Right atrium auricular region (tissue), 2 donors: ENCODE measurements at places on chromosomes 4 and X.

DNA sequence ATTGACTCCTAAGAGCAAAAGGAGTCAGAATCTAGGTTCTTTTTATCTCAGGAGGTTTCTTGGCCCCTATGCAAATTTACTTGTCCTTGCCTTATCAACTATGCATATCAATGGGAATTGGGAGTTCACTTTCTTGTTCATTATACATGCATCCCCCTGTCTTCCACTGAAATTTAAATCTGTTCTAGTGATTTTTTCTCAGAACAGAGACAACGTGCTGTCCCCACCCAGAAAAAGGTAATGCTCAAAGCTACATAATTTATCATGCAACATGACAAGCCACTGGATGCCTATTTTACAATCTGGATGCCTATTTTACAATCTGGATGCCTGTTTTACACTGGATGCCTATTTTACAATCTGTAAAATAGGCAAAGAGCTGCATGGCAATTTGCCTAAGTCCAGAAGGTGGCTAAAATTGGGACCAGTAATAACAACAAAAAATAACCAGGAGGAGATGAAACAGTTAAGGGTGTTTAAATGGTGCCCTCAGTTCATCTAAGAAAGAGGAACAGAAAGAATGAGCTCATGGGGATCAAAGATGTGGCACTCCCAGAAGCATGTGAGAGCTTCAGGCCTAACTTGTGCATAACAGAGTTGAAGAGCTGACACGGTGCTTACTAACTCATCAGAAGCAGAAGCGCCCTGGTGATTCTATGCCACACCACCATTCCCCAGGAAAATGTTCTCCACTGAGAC is 537.8 kb upstream of the BOD1L1 start:
- no peak for DNase-seq

- no peak for DNase-seq
Measured at GRCh38 chr4:124111922-124112321, 600.6 kb downstream of the ANKRD50 start.

GRCh38 chrX:140157143-140157542 is 191.8 kb upstream of the CXorf66 start:
- no peak for DNase-seq

GRCh38 chr4:145619639-145619996 is 433 bp downstream of the MMAA start:
- peak; percentile 65 for DNase-seq

- no peak for DNase-seq
Measured at GRCh38 chr4:158056689-158057245, 116.1 kb downstream of the GASK1B start.

DNA sequence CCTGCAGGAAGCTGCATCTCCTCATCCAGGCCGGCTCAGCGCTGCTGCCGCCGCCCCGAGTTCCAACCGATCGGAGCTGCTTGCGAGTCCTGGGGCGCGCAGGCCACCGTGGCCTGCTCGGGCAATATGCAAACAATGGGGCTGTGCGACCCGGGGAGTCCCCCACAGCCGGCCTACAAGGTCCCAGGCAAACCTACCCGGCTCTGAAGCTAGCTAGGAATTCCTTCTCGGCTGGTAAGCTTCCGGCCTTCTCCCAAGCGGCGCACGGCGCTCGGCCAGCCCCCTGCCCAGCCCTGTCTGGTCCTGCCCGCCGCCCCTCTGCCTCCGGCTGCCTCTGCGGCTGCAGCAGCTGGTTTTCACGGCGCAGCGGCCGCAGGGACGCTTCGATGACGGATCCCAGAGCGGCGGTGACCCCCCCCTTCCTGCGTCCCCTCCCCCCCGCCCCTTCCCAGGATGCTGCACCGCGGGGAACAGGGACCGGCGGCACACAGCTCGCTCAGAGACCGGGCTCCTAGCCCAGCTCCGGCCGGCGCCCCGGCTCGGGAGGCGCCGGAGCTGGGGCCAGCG is 59.4 kb downstream of the TSC22D3 start:
- DNase-seq, result no peak

DNA sequence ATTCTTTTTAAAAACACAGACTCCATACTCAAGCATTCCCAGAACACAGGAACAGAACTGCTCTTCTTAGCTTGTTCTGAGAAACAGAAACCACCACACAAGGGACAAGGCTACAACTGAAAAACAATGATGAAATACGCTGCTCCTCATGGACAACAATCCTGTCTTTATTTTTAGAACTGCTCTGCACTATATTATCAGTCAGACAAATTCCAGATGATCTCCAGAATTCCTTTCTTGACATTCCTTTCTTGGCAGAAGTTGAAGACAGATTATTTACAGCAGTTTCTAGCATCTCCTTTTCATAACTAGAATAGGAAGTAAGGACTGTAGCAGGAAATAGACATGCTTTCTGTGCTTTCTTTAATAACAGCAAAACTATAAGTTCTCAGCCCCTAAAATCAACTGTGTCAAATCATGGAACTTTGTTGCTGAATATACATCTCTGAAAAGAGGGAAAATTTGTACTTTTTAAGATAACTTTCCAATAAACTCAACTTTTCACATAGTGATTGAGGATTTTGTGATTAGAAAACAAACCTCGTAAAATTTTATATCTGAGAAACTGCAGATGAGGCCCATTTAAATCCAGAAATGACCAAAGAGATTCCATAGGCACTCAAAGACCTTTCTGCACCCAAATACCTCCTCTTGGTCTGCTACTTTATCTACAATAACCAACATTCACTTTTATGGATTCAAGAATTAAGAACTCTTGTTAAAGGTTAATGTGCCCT is 35.9 kb downstream of the ANTXR2 start:
- no peak for DNase-seq

DNA sequence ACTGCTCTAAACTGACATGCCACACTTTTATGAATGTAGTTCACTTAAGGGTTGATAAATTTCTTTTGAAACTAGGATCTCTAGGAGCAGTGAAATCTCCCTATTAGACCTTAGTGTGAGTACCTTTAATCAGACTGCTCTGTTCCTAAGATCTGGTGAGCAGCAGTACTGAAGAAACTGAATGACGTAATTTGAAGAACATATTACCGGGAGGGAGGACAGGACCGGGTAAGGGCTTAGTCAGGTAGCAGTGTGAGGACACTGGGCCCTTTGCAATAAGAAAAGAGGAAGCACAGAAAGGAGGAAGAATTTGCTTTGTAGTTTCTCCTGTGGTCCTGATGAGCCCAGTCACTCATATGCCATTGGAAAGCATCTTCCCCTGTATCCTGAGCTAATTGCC is 255.2 kb downstream of the THOC2 start:
- no peak for DNase-seq

DNA sequence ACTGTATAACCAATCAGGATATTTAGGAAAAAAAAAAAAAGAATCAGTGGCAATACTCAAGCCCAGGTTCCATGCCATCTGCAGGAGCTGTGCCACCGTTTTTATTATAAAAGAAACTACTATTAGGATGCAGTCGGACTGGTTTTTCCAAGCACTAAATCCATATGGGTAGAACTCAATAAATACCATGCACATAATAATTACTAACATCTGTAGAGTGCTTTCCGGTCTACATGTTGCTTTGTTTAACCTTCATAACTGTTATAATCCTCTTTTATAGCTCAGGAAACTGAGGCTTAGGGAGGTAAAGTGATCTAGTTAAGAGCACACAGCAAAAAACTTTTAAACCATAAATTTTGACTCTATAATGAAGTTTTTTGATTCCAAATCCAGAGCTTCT is 24.0 kb downstream of the ARSJ start:
- no peak for DNase-seq

GRCh38 chrX:139077281-139078250 is 366.0 kb upstream of the FGF13 start:
- no peak for DNase-seq

DNA sequence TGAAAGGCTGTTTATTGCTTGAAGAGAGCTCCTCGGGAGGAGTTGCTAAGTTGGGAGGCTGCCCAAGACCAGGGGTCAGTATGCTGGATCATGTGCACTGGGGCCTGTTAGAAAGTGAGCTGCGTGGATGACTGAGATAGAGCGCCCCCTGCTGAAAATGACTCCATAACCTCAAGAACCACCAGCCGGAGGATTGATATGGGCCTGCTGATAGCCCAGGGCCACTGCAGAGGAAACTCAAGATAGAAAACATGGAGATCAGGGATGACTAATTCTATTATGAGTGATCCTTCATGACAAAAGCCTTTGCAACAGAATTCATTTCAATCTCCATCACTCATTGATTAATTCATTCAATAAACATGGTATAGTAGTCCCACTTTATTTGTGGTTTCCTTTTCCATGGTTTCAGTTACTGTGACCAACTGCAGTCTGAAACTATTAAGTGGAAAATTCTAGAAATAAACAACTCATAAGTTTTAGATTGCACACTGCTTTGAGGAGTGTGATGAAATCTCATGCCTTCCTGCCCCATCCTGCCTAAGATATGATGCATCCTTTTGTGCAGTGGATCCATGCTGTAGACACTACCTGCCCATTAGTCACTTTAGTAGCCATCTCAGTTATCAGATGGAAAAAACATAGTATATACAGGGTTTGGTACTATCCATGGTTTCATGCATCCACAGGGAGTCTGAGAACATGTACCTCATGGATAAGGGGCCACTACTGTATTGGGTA is 126.7 kb upstream of the MBNL3 start:
- no peak for DNase-seq

- DNase-seq, result no peak
Measured at GRCh38 chr4:101221294-101221693, 126.0 kb downstream of the PPP3CA start.

DNA sequence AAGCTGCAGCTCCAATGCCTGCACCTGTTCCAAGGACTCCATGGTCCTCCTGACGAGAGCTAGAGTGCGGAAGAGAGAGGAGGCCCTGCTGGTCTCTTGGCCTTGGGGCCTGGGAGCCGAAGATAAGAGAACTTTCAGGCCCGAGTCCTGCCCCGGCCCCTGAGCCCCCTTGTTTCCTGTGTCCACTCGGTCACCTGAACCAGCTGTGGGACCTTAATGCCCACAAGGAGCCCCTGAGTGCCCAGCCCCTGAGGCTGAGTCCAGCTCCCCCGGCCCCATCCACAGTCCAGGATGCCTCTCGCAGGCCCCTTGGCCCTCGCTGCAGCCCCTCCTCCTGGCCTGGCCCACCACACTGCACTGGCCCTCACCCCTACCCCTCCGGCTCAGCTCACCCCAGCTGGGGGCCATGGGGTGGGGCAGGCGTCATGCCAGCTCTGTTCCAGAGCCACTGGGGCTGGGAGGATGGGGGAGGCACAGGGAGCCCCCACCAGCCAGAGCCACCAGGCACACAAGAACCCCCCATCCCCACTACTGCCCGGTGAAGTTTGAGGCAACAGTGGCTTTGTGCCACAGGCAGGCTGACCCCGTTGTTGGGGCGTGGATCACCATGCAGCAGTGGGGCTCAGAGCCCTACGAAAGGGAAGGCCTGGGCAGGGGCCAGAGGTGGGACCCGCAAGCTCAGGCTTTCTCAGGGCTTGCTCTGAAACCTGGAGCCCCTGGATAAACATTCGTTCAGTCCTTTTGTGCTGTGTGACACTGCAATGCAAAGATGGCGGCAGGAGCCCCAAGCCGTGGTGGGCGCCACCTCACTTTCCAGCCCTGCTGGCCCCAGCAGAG is 14.1 kb downstream of the NAT8L start:
- no peak for DNase-seq

DNA sequence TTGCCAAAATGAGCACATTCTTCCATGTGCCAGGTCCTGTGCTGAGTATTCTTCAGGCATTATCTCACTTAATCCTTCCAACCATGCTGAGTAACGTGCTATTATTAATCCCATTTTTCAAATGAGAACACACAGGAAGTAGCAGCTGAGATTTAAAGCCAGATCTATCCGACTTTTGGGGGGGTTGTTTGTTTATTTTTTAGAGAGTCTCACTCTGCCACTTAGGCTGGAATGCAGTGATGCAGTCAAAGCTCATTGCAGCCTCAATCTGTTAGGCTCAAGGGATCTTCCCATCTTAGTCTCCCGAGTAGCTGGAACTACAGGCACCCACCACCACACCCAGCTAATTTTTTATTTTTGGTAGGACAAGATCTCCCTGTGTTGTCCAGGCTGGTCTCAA is 55.5 kb upstream of the TRIM2 start:
- DNase-seq, result no peak

DNA sequence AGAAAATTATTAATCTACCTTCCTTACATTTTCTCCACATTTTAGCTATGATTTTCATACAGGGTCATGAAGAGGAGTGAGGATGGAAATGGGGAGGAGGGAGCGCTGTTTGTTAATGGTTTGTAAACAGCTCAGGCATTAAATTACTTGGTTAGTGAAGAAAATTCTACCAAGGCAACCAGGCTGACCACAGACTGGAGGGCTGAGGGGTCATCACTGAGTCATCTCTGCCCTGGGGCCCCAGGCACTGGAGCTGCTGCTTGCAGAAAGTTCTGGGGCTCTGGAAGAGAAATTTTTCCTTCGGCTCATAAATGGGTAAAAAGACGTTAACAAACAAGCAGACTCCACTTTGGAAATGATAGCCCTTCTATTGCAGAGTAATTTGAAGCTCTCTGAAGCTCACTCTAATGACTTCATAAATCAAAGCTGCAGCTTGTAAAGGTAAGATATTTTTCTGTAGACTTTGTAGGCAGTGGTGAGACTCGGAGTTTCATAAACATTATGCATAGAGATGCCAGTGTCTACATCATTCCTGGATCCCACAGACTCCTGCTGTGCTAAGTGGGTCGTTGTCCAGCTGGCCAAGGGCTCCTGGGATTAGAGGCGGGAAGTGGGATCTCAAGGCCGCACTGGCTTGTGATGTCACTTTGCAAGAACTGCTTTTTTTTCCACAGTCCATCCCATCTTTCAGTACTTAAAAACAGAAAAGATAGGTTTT is 159.6 kb downstream of the PTTG2 start:
- no peak for DNase-seq

DNA sequence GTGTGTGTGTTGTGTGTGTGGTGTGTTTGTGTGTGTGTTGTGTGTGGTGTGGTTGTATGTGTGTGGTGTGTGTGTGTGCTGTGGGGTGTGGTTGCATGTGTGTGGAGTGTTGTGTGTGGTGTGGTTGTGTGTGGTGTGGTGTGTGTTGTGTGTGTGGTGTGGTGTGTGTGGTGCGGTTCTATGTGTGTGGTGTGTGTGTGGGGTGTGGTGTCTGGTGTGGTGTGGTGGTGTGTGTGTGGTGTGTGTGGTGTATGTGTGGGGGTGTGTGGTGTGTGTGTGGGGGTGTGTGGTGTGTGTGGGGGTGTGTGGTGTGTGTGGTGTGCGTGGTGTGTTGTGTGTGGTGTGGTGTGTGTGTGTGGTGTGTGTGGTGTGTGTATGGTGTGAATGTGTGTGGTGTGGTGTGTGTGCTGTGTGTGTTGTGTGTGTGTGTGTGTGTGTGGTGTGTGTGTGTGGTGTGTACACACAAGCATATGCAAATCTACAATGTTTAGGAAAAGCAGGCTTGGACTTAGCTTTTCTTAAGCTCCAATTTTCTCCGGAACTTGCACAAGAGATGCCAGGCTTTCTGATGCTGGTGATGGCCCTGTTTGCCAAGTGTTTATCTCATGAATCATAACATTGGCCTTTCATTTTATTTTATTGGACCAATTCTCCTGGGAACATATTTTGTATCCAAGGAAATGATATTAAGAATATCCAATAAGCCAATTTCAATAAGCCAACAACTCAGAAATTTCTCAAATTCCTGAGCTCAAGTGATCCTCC is 148.7 kb downstream of the SPATA18 start:
- no peak for DNase-seq

GRCh38 chr4:5825321-5826041 is 67.4 kb downstream of the CRMP1 start:
- DNase-seq, result no peak
